ENCODE measurements at places on chromosomes 4 and X. TPM values are rescaled to one million over a fixed set of nuclear protein-coding genes. Genes with fewer than 3 reads are reported as not detected.
A peak's percentile ranks its signal among the peaks of the same experiment; 100 is the strongest.

GRCh38 chrX:107440187-107440586 is 9.3 kb upstream of the FRMPD3 start:
- no peak for DNase-seq
- no peak overlapping the region for H3K4me3 ChIP-seq
- H3K36me3 ChIP-seq: no peaks in the 10 kb centered on the region
- no peaks in the 10 kb centered on the region for H3K4me1 ChIP-seq
- H3K27ac ChIP-seq: no peak overlapping the region

- H3K36me3 ChIP-seq: no peaks in the 10 kb centered on the region
- no peak overlapping the region for H3K4me3 ChIP-seq
- no peak overlapping the region for H3K27ac ChIP-seq
- no peaks in the 10 kb centered on the region for H3K4me1 ChIP-seq
- no peaks in the 10 kb centered on the region for H3K27me3 ChIP-seq
- no peak for DNase-seq
These were observed 7.5 kb downstream of the CCDC120 start for GRCh38 chrX:49066278-49066677.

Gene UGT2A1
- not detected for total RNA-seq

Gene MAGEA4
- total RNA-seq: not detected

- DNase-seq: peak; percentile 87
- H3K4me1 ChIP-seq: peaks cover 2% of the 10 kb centered on the region
- peak overlapping the region; percentile 17 for H3K27ac ChIP-seq
- H3K36me3 ChIP-seq: no peaks in the 10 kb centered on the region
- H3K4me3 ChIP-seq: no peak overlapping the region
These were observed 95.6 kb downstream of the AFAP1 start for GRCh38 chr4:7843831-7844593.
